Activated CD4-positive, alpha-beta T cell treated with anti-CD3 and anti-CD28 coated beads, Interleukin-2, amount 10 ng/mL, durations not matched to agents 24 days and 14 days (primary cell): ENCODE measurements at places on chromosomes 11 and 22.

DNA sequence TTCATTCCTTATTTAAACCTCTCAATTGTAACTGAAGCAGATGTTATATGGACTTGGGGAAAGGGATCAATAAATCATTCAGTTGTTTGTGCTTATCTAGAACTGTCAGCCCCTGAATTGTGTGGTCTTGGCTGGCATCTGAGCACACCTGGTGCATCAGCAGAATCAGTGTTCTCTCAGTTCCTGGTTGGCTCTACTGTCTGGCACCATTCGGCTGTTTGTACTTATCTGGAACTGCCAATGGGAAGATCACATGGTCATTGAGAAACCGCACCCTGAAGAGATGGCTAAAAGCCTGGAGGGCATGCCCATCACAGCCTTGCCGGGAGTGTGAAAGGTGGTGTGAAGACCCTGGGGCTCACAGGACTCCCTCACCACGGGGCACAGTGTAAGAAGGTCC, 37.1 kb upstream of the EHF start:
- no peak for DNase-seq

GRCh38 chr11:102560555-102561011, 30.0 kb upstream of the MMP7 start:
- peak; percentile 73 for DNase-seq

GRCh38 chr22:16609548-16610261, 17.1 kb upstream of the CCT8L2 start:
- no peak for DNase-seq

- DNase-seq = no peak
Measured at GRCh38 chr11:4191031-4191571, 96.5 kb downstream of the RRM1 start.

GRCh38 chr11:1345737-1346513, 36.5 kb upstream of the TOLLIP start:
- no peak for DNase-seq

- no peak for DNase-seq
Measured at GRCh38 chr11:35622070-35622469, 3.8 kb downstream of the FJX1 start.

GRCh38 chr11:68051191-68052136, 12.6 kb downstream of the TCIRG1 start:
- DNase-seq = no peak
